Common myeloid progenitor, CD34-positive (primary cell): ENCODE measurements at places on chromosomes 4 and X.

- no peak overlapping the region for H3K27ac ChIP-seq
- H3K27me3 ChIP-seq: no peaks in the 10 kb centered on the region
- no peaks in the 10 kb centered on the region for H3K4me1 ChIP-seq
These were observed 22.2 kb upstream of the SULT1E1 start for GRCh38 chr4:69882150-69882549.

GRCh38 chrX:154738011-154738738 lies 12.7 kb downstream of the GAB3 start:
- peak overlapping the region; percentile 7 for H3K4me3 ChIP-seq
- no peaks in the 10 kb centered on the region for H3K27me3 ChIP-seq
- H3K4me1 ChIP-seq: peaks cover 82% of the 10 kb centered on the region
- H3K36me3 ChIP-seq: no peaks in the 10 kb centered on the region
- peak; percentile 69 for DNase-seq

DNA sequence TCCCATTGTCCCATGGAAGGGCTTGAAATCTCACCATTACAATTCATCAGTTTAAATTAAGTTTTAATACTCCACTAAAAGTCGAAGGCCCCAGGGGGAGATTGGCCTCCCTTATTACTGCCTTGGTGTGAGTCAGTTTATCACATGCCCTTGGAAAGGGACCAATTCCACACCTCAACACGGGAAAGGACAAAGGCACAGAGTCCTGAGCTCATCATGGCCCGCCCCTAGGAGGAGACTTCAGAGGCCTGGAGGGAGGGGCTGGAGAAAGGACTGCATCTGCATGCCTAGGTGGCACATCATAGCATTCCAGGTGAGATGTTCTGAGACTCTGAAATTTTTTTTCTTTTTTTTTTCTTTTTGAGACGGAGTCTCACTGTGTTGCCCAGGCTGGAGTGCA lies 2.8 kb upstream of the SEL1L3 start:
- no peaks in the 10 kb centered on the region for H3K36me3 ChIP-seq
- no peak for DNase-seq
- H3K27me3 ChIP-seq: no peaks in the 10 kb centered on the region
- H3K4me1 ChIP-seq: peaks cover 11% of the 10 kb centered on the region
- H3K4me3 ChIP-seq: no peak overlapping the region
- no peak overlapping the region for H3K27ac ChIP-seq

- H3K36me3 ChIP-seq: no peaks in the 10 kb centered on the region
- no peaks in the 10 kb centered on the region for H3K27me3 ChIP-seq
- H3K4me1 ChIP-seq: no peaks in the 10 kb centered on the region
- DNase-seq: no peak
These were observed 449.8 kb downstream of the C4orf33 start for GRCh38 chr4:129545599-129546278.

DNA sequence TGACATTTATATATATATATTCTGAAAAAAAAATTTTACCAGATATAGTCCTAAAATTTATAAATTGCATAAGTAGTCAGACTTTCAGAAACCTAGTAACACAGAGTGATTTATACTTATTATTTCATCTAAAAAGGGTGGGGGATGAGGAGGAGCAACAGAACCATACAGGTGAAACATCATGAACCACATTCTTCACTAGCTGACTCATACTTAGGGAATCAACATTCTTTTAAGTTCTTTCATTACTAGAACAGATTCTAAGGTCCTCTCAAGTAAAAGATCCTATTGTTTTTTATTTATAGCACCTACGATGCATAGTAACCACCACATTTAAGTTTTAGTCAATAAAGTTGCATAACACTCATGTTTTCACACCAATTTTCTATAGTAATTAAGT lies 166.1 kb downstream of the LRBA start:
- DNase-seq: no peak
- H3K4me1 ChIP-seq: no peaks in the 10 kb centered on the region
- H3K27me3 ChIP-seq: no peaks in the 10 kb centered on the region
